ENCODE measurements at places on chromosomes 1 and 21.

DNA sequence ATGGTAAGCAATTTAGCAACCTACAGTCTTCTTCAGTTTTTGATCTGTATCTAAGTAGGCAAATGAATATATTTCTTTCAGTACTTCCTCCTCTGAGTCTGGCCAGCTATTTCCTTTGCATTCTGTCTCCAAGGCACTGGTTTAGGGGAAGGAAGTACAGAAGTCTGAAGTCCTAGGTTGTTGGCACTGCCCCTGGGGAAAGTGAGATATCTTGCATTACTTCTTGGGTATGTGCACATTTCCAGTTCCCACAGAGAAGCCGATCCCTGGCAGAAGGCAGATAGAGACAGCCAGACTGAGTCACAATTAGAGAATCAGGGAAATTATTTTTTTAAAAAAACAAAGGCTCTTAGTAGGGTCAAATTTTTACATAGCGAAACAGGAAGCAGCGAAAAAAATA, 98.8 kb downstream of the RASAL2 start:
- DNase-seq = no peak

- peak; percentile 88 for DNase-seq
Measured at GRCh38 chr1:154328318-154329151, 3.2 kb downstream of the ATP8B2 start.

DNA sequence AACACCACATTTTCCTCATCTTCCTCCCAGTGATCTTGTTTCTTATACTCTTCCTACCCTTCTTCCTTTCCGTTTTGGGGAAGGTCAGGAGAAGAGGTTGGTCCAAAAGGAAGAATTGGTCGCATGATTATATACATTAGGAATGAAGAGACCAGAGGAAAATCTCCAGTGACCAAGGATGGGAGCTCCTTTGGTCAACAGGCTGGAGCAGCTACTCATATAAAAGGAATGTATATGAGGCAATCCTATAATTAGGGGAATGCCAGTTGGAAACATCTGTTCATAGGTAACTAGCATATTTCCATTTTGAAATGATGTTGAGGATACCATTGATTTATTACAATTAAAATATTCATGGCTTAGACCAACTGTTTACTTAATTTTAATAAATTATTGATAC, 114.5 kb downstream of the LRRC40 start:
- no peak for DNase-seq

DNA sequence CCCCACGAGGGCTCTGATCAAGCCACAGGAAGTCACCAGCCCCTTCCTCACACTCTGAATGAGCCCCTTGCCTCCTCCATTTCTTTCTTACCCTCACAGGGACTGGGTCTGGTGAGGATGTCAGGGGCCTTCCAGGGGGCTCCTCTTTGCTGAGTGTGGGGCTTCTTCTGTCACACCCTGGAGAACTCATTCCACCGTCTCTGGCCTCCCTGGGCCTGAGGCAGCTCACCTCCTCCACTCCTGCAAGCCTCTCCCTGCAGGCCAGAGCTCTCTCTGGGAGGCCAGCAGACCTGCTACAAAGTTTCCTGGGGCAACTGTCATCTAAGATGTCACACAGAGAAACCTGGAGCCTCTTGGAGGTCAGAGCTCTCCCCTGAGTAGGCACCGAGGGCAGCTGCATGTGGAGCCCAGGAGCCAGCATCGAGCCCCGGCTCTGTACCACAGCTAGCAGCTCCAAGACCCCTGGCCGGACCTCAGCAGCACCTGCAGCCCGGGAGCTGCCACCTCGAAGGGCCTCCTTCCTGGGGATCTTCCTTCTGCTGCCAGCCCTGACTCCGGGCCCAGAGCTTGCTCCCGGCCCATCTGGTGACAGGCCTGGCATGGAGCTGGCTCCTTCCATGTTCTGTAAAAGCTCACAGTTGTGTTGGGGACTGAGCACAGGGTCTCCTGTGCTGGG, 1.1 kb downstream of the SPOCD1 start:
- no peak for DNase-seq

DNA sequence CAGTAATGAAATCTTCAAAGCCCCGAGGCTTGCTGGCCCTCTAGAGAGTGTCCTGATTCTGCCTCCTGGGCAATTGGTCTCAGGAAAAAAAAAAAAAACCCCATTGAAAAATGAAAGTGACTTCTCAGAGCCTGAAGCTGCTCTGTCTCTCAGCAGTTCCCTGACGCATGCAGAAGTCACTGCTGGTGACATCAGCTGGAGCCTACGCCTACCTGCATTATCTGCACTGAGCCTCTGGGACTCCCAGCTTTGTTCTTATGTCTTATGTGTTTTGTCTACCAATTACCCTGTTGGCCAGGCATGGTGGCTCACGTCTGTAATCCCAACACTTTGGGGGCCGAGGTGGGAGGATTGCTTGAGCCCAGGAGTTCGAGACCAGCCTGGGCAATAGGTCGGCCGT, 10.1 kb upstream of the SLC25A33 start:
- DNase-seq = no peak

DNA sequence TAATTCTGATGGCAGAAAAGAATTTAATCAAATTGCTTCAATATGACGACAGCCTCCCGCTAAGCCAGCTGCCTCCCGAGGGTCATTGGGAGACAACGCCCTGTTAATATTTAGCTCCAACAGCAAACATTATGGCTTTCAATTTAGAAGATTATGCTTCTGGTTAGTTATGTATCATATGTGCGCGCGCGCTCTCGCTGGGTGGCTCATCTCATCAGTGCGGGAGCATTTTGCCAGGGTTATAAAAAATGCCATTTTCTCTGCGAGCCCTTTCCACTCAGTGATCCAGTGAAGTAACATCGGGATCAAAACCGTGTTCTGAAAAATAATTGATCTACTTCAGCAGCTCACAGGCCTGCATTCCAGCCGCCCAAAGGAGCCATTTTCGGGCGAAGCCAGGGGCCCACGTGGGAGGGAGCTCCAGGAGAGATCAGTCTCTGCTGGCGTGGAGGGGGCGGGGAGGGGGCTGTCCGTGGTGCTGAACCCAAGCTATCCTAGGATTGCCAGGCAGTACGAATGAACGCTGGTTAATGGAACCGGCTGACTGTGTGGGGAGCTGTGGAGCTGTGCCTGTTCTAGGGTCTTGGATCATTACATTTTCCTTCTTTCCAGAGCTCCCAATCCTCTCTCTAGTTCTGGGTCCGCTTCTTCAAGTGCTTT, 219.1 kb upstream of the ZC3H12A start:
- DNase-seq = no peak

DNA sequence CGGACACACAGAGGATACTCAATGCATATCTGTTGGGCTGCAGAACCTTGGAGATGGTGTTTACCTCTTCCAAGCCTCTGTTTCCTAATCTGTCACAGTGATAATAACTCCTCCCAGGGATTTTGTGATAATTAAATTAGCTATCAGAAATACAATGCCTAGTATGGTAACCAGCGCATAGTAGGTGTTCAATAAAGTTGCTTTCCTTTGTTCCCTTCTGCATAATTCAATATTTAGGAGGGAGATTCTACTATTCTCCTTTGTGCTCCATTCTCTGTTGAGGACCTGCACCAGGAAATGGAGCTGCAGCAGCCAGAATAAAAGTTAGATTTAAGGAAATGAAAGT, 3.4 kb upstream of the CSF3R start:
- DNase-seq = no peak

- DNase-seq = no peak
Measured at GRCh38 chr1:7455796-7456721, 315.0 kb upstream of the VAMP3 start.

DNA sequence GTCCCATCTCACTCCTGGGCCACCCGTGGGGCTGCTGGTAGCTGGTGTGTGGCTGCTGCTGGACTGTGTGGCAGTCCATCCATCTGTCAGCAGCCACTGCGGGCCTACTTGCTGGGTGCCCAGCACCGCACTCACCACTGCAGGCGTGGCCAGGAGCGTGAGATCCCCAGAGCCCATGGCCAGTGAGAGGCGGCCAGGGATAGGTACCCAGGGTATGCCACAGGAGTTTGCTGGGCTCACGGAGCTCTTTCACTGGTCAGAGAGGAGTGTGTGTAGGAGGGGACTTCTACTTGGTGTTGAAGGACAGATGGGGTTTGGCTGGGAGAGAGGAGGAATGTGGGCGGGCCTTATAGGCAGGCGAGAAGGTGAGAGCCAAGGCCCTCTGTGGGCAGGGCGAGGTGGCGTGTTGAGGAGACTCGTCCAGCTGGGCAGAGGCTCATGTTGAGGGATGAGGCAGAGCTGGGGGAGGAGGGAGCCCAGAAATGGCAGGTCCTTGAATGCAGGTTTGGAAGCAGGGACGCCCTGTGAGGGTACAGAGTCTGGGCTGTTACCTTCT, 15.0 kb downstream of the QSOX1 start:
- DNase-seq = no peak

DNA sequence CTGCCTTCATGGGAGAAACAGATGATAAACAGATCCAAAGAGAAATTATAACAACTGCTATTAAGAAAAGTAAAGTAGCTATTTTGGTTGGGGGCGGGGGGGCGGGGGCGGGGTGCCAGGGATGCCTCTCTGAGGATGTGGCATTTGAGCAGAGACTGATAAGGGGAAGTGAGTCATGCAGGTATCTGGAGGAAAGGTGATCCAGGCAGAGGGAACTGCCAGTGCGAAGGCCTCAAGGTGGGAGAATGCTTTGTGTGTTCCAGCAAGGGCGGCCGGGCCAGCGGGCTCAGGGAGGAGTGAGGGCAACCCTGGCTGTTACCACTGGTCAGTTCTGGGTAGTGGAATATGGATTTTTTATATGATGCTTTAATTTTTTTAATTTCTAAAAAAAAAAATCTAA, 7.0 kb upstream of the TNFRSF1B start:
- peak; percentile 55 for DNase-seq

- DNase-seq = no peak
Measured at GRCh38 chr1:88736633-88737248, 52.7 kb downstream of the PKN2 start.

DNA sequence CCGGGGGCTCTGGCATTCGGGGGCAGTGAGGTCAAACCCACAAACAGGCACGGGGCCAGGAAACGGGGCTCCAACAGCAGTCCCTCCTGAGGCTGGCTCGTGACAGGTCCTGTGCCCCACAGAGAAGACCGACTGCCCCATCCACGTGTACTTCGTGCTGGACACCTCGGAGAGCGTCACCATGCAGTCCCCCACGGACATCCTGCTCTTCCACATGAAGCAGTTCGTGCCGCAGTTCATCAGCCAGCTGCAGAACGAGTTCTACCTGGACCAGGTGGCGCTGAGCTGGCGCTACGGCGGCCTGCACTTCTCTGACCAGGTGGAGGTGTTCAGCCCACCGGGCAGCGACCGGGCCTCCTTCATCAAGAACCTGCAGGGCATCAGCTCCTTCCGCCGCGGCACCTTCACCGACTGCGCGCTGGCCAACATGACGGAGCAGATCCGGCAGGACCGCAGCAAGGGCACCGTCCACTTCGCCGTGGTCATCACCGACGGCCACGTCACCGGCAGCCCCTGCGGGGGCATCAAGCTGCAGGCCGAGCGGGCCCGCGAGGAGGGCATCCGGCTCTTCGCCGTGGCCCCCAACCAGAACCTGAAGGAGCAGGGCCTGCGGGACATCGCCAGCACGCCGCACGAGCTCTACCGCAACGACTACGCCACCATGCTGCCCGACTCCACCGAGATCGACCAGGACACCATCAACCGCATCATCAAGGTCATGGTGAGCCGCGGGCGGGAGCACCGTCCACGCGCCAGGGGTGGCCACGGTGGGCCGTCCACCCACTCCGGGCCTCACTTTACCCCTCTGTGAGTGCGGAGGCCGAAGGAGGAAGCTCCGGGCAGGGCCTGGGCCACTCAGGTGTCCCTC, 14.2 kb downstream of the COL6A2 start:
- no peak for DNase-seq

GRCh38 chr1:161019751-161020495, 1.0 kb downstream of the F11R start:
- no peak for DNase-seq

GRCh38 chr1:182255494-182255893, 136.1 kb downstream of the GLUL start:
- DNase-seq = no peak
